Hematopoietic multipotent progenitor cell treated with erythropoietin and hydrocortisone succinate and interleukin-3 and kit ligand, for 17 days (in vitro differentiated cells): ENCODE measurements at places on chromosomes 2 and 18.
A peak's percentile ranks its signal among the peaks of the same experiment; 100 is the strongest.

GRCh38 chr2:53787614-53788289 is 908 bp downstream of the ERLEC1 start:
- peak; percentile 31 for DNase-seq

GRCh38 chr2:30157616-30158015 is 10.8 kb downstream of the YPEL5 start:
- no peak for DNase-seq

- DNase-seq: peak; percentile 59
Observed at GRCh38 chr2:231710799-231711676, 2.7 kb downstream of the PTMA start.

DNA sequence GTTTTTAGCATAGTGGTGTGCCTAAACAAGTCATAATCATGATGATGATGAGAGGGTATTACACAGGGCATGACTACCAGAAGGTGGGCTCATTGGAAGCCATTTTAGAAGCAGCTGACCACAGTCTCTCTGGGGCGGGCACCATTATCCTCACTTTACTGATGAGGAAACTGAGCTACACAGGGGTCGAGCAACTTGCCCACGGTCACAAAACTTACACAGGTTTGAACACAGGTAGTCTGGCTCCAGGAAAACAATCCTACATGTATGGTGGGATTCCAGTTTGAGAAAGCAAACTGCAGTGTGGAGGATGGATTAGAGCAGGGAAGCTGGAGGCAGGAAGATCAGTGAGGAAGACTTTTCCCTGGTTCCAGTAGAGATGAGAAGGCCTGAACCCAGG is 6.2 kb downstream of the RHOB start:
- DNase-seq: no peak

- no peak for DNase-seq
Observed at GRCh38 chr2:7933672-7934071, 748.2 kb upstream of the ID2 start.

DNA sequence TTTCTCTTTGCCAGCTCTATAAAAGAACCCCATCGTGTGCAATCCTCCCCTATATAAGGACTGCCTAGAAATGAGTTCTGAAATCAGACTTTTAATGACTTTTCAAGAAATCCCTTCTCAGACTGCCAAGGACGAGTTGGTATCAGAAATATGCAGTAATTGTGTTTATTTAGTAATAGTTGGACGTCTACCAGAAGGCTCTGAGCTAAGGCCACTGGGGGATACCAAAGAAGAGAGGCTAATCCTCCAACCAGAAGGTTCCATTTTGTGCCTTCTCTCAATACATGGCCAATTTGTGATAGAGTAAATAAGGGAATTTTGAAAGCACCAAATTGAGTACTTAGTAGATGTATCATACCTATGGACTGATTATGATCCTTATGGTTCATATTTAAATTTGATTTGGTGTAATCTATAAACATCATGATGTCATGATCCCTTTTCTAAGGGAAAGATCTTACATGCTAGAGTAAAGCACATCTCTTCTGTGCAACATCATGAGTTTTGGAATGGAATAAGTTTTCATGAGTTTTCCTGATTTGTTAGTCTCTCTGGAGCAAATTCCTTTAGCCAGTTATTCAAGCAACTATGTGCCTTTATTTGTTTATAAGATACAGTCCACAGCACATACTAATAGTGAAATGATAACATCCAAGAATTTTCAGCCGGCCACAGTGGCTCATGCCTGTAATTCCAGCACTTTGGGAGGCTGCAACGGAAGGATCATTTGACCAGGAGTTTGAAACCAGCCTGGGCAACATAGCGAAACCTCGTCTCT is 82.2 kb upstream of the LTBP1 start:
- DNase-seq: no peak

DNA sequence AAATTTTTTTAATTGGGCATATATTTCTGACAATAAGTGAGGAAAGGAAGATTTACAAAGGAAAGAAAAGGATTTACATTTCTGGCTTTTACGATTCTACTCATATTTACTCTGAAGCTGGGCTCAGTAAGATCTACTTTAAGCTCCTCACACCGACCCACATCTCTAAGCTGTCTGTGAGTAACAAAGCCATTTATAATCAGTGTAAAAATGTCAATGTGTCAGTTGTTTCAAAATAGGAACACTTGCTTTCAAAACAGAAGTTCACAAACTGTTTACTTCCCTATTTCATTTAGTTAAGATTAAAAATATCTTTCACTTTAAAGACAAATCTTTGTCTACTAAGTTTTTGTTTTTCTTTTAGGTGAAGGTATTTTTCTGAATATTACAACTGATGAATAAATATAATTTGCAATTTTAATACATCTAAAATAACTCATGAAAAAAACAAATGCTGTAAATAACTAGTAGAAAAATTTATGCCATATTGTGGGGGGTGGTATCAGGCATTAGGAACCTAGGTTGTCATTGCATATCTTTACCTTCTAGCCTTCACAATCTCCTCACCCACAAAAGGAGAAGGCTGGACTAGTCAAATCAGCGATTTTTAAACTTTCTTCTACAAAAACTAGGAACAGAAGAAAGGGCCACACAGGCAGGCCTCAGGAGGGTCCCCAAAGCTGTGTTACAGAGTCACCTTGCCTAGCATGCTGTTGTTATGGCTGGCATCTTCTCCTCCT is 64.5 kb downstream of the TMEM131 start:
- DNase-seq: no peak

DNA sequence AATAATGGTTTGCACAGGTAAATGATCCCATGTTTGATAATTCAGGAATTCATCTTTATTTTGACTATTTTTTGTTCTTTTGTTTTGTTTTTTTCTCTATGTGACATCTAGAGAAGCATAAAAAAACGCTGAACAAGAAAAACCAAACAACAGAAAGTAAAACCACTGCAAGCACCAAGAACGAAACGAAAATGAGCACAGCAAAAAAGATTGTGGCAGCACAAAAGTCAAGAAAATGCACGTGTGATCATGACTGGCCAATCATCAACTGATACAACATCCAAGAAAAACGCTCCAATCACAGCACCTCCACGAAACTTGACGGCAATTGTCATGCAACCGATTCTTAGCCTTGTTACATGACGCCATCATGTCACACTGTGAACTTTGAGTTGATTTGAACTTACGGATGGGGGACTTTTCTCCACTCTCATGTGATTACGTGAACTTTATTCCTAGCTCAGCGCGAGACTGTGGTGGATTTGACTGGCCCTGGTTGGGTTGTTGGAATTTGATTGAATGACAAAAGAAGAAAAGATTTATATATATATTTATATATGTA is 318.7 kb downstream of the CELF4 start:
- no peak for DNase-seq

- no peak for DNase-seq
Observed at GRCh38 chr2:28496781-28497180, 921 bp downstream of the PLB1 start.

- DNase-seq: peak; percentile 10
Observed at GRCh38 chr18:25350489-25351251, 1.3 kb downstream of the ZNF521 start.

GRCh38 chr18:50875966-50876536 is 2.9 kb upstream of the ME2 start:
- no peak for DNase-seq

- no peak for DNase-seq
Observed at GRCh38 chr18:54766634-54767033, 61.6 kb upstream of the RAB27B start.

DNA sequence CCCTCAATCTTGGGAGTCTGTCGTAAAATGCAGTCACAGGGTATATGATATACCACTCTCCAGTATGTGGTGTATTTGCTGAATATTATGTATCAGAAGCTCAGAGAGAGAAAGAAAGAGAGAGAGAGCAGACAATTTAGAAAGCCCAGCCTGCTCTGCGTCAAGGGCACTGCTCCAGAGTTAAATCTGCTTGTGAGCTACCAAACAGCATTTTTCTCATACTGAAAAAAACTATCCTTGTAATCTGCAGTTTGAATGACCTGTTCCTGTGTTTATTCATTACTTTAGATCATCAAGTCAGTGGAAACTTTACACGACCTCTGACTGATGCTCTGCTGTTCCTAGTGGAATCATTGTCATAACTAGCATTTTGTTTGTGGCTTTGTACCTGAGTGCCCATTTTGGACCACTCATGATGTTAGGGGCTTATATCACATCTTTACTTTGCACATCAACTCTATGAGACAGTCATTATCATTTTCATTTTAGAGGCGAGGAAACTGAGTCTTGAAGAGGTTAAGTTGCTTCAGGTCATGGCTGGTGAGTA is 89.2 kb upstream of the PELI1 start:
- no peak for DNase-seq
